ENCODE measurements at places on chromosomes 11 and 22.
A peak's percentile ranks its signal among the peaks of the same experiment; 100 is the strongest.

- DNase-seq = no peak
These were observed 22.2 kb downstream of the PDHX start for GRCh38 chr11:34938611-34939010.

GRCh38 chr11:46338988-46339666, 8.1 kb upstream of the DGKZ start:
- no peak for DNase-seq

GRCh38 chr22:35541254-35541748, 670 bp downstream of the RASD2 start:
- DNase-seq = no peak

- no peak for DNase-seq
These were observed 29.5 kb upstream of the SHANK2 start for GRCh38 chr11:71281831-71282230.

GRCh38 chr11:124633355-124633754, 10.7 kb downstream of the TBRG1 start:
- DNase-seq = no peak

DNA sequence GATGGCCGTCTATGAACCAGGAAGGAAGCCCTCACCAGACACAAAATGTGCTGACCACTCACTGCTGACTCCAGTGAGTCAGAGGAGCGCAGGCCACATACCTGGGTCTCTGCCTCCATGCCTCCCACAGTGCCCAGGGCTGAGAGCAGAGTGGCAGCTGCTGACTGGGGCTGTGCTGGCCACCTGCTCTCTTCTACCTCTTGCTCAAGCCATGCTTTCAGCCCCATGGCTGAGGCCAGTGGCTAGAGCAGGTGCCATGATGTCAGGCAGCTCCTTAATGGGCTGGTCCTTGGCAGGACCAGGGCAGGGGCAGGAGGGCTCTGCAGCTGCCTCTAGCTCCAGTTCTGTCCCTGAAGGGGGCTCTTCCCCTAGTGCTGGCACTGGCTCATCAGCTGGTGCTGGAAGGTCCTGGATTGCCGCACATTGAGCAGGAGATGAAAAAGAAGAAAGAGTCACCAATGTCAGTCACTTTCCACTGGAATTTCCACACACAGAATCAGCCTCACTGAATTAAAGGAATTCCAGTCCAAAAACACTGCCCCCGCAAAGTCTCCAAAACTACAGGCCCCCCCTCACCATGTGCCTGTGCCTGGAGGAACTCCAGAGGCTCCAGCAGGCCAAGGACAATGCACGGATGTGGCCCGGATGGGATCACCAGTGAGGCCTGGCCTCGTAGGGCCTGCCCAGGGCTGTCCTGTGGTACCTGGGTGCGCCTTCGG, 86.4 kb downstream of the GGTLC2 start:
- no peak for DNase-seq

- peak; percentile 51 for DNase-seq
These were observed 17.0 kb upstream of the KCTD14 start for GRCh38 chr11:78039919-78040671.

DNA sequence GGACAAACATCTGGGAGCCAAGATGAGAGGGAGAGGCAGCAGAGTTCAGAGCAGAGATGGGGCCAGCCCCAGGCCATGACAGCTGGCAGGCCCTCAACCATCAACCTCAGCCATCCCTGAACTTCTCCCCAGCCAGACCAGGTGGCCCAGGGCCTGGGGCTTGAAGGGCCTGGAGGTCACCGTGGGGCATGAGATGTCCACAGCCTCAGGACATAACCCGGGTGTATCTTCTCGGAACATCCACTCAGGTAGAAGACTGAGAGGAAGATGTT, 12.4 kb upstream of the SLC39A13 start:
- DNase-seq = no peak

- no peak for DNase-seq
These were observed 61.3 kb downstream of the BCL2L13 start for GRCh38 chr22:17699696-17700340.

DNA sequence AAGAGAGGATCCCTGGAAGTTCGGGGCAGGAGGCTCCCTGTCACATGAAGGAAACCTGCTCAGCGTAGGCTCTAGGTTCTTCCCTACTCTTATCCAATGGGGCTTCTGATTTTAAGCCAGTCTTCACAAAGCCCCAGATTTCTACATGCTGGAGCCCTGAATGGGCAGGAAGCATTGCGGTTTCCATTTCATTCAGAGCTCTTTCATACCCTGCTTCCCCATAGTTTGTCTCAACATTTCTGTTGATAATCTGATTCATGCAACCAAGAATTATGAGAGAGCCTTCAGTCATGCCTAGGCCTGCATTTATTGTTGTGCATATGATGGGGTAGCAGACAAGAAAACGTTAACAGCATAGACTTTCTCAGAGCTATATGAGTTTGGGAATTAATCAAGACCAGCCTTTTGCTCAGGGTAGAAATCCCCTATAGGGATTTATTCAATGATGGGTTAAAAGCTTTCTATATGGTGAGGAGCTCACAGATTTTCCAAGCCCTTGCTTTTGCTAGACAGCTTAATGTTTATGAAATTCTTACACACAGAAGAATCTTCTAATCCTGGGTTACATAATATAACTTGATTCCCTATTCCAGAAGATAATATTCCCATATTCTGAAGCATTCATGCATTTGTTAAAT, 15.9 kb downstream of the OR51B4 start:
- no peak for DNase-seq

- DNase-seq = no peak
These were observed 7.0 kb downstream of the DNAJB13 start for GRCh38 chr11:73957654-73958361.

DNA sequence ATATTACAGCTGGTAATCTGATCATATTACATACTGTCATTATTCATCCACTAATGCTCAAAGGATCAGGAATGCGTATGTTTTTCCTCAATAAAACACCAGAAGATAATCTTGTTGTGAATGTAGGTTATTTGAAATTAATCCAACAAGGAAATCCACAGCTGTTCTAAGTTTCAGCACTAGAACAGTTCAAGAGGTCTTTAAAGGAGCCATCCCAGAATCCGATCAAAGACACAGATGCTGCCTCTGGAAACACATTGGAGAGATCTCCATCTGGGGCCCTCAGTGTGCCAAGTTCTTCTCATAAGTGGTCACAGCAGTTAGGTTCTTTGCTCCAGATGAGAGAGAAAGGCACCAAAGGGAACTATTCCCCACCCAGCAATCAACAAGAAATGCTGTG, 1955.1 kb upstream of the RAG2 start:
- no peak for DNase-seq

DNA sequence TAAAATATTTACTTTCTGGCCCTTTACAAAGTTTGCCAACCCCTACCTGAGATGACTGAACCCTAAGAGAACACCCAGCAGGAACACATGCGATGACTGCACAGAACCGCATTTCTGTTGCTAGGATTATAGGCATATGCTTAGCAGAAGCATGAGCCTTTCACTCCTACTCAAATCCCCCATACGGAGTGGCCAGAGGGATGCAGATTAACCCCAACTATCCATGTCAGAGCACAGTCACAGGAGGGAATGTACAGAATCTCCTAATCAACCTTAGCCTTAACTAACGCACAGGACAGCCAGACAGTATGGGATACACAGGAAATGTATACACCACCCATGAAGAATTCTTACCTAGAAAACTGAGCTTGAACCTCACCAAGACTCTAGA, 6.2 kb downstream of the HPS4 start:
- DNase-seq = no peak

DNA sequence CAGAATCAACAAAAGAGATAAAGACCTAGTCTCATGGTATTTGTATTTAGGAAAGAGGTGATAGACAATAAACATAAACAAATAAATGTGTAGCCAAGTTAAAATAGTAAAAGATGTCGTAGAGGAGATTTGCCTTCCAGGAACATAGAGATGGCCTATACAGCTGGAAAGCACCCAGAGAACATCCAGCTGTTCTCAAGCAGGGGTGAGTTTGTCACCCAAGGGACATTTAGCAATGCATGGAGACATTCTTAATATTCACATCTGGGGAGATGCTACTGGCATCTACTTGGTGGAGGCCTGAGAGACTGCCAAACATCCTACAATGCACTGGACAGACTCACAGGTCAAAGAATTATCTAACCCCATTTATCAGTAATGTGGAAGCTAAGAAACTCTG, 88.3 kb downstream of the C11orf87 start:
- no peak for DNase-seq

DNA sequence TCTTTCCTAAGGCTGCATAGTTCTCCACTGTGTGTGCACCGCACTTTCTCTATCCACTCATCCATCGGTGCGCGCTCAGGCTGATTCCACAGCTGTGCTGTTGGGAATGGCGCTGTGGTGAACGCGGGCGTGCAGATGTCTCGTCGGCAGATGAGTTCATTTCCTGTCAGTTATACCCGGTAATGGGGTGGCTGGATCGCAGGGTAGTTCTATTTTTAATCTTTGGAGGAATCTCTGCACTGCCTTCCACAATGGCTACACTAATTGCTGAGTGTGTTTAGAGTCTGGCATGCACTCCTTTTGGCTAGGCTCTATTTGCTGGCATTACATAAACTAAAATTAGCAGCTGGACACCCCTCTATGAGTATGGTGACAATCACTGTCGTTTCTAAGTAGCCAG, 27.9 kb upstream of the KRTAP5-7 start:
- DNase-seq = no peak

- no peak for DNase-seq
These were observed 246.6 kb upstream of the B3GAT1 start for GRCh38 chr11:134658481-134659225.

DNA sequence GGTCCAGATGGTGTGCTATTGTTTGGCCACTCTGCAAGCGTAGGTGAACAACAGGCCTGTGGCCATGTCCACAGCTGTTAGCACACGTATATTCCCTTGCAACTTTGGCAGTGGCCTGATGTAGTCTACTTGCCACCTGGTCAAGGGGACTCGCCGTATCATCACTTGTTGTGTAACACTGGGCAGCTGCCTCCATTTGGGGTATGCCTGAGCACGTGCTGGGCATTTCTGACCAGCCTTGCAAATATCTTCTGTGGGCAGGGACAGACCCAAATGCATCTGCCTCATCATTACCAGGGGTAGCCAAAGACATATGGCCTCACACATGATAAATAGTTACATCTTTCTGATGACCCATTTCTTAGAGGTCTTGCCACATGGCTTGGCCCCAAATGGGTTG, 434.2 kb downstream of the DYNC2H1 start:
- DNase-seq = no peak

DNA sequence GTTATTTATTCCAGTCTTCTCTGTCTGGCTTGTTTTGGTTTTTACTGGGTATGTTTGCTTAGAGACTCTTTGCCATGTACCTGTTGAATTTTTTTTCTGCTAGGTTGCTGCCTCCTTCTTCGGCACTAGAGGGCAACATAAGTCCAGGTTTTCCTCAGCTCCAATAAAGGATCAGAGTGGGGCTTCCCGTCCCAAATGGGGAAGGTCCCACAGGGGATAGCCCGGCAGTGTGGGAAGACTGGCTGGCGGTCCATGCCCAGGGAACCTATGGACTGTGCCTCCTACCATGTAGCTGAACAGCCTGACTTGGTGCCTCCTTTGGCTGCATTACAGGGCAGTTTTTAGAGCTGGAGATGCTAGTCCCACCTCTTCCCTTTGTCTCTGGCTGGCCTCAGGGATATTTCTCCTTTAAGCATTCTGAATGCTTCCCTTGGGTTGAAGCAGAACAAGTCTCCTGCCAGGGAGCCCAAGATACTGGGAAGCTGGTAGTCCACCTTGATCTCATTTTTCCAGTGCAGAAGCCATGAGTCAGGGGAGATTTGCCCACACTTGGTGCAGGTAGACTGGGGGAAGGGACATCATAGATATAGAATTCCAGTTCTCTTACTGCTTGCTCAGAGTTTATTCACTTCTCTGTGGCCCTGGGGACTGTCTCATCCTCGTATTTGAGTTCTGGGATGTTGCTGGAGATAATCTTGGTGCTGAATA, 60.2 kb downstream of the BRD1 start:
- DNase-seq = no peak

Data from NCI-H774 (cell line).